Right atrium auricular region (tissue), 2 donors: ENCODE measurements at places on chromosomes 4 and X. TPM values are rescaled to one million over a fixed set of nuclear protein-coding genes. Genes with fewer than 3 reads are reported as not detected.

GRCh38 chr4:84529169-84529751 lies 30.2 kb upstream of the NKX6-1 start:
- no peak for DNase-seq

DNA sequence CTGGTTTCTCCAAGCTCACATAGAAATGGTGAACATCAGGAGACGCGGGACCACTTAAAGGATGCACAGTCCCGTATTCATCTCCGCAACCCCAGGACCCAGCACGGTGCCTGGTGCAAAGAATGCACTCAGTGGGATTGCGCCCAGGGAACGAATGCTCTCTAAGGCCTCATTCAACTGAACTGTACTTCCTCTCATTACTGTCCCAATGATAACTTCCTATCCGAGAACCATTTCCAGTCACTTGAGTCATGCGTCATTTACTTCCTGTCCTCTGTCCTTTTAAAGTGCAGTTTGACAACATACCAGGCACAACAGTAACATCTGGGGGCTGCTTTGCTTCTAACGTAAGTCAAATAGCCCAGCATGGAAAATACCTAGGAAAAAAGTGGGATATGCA lies 75.7 kb downstream of the RBM47 start:
- no peak for DNase-seq

Gene KIAA1210
- not detected for total RNA-seq

Gene FATE1
- total RNA-seq: not detected

Gene POU4F2
- not detected for total RNA-seq

DNA sequence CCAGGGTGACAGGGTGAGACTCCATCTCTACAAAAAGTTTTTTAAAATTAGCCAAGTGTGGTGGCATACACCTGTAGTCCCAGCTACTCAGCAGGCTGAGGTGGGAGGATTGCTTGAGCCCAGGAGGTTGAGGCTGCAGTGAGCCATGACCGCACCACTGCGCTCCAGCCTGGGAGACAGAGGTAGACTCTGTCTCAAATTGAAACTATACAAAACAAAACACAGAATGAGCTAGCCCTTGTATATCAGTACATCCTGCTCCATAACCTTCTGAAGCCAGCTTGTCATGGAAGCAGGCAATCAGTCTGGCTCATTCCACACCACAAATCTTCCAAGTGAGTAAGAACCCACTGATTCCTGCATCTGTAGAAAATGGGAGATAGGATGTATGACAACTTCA lies 49.0 kb downstream of the CD99L2 start:
- DNase-seq: no peak
